ENCODE measurements at places on chromosomes 1 and 21. TPM values are rescaled to one million over a fixed set of nuclear protein-coding genes. Genes with fewer than 3 reads are reported as not detected.

The PLA2G2D gene
- total RNA-seq = not detected

The BEND5 gene
- 0.59 TPM for total RNA-seq

The TLR5 gene
- total RNA-seq = 0.36 TPM

The NTMT2 gene
- total RNA-seq = not detected

Measured in smooth muscle cell of the pulmonary artery (primary cell).